GM12891 (cell line): ENCODE measurements at places on chromosomes 5 and 9.

GRCh38 chr9:81035171-81035570 lies 654.2 kb downstream of the TLE1 start:
- DNase-seq = no peak

DNA sequence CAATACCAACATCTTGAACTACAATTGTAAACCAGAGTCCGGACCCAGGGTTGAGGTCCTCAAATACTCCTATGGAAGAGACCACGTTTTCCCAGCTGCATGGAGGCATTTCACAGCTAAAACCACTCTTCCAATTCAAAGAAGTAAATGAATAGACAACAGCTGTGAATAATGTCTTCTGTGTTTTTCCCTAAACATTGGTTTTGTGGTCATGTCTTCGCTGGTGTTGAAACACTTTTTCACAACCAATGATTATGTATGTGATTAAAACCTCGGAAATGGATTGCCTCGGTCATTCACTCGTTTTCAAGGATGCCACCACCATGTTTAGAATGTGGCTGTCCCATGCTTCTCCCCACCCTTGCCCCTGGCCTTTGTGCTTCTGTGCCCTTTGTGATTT lies 9.4 kb upstream of the TENT4A start:
- no peak for DNase-seq

- DNase-seq = no peak
These were observed 129.0 kb downstream of the TLE4 start for GRCh38 chr9:79700607-79701360.

DNA sequence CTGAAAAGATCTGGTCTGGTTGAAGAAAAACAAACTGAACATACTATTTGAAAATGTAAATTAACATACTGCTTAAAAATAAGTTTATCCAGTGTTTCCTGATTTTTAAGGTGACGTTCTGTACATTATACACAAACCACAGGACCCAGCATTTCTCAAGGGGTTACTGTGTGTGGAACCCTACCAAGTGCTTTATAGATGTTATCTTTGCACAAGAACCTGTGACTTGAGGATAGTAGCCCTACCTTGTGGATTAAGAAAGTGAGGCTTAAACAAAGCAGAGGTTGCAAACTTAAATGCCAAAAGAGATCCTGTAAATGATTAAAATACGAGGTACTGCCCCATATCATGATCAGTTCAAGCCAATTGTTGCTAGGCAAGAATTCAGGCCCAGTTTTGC lies 4.7 kb downstream of the KLF9 start:
- DNase-seq = no peak

DNA sequence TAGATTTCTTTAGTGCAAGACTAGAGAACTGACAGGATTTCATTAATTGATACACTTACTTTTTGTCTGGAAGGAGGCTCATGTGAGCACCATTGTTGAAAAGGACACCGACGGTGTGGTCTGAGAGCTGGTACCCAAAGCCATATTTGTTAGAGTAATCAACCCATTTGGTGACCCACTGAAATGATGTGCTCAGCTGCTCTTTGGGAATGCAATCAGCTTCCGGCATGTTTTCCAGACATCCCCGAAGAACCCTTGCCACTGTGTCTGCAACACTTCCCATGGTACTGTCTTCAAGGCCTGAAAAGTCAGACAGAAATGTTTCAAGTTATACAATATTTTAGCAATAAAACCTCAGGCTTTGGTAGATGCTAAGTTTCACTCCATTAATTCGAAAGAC lies 4.4 kb downstream of the PLK2 start:
- no peak for DNase-seq

DNA sequence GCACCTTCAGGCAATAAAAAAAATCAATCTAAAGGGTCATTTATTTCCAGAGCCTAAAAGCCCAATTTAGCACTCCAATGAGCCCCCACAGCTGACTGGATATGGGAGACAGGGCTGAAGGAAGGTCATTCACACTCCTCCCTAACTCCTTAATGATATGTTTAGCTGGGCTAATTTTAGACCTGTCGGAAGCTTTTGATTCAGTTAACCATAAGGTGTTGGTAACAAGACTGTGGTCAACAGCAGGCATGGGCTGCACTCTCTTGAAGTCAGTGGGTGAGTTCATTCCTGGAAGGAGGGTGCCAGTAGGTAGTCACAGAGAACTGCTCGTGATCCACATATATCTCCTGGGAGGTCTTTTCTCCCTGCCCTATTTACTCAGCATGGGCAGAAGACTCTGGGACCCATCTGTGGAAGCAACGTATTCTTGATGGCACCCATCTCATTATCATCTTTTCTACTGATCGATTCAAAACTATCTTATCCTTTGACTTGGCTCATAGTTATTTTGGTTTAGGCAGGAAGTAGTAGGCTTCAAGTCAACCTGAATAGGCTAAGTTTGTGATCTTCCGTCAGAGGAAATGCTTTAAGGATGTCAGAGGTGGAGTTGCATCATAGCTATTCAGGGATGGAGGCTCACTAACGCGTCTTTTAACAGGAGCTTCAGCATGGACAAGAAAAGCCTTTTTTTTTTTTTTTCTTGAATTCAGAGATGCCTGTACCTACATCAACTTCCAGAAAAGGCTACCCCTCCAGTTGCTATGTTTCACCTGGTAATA lies 367.7 kb upstream of the SLC30A5 start:
- no peak for DNase-seq

DNA sequence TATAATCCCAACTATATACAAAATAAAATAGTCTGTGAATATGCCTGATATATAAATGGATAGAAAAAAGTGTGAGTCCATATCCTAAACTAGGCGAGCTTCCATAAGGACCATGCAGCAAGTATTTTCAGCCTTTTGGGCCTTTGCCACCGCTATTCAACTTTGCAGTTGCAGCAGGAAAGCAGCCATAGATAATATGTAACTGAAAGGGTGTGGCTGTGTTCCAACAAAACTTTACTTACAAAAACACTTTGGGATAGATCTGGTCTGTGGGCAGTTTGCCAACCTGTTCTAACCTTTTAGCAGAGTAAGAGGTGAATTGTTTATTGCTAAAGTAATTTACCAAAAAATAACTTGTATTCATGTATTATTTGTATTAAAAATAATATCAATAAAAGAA lies 127.8 kb upstream of the GPR151 start:
- no peak for DNase-seq

DNA sequence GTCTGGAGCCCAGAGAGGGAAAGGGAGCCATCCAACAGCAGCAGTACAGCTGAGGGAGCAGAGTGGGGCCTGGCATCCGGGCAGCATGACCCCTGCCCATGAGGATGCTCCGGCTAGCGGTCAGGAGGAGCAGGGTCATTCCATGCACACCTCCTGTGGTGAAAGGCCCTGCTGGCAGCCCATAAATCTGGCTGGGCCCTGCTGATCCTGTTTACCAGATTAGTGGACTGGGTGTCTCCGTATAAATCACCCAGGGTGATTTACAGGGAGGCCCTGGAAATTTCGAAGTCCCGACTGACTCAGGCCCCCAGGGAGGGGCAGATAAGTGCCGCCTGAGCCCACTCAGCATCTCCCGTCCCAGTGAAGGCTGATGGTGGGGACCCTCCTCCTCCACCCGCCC lies 117.6 kb upstream of the HAND1 start:
- DNase-seq = no peak

- no peak for DNase-seq
These were observed 65.0 kb downstream of the UGCG start for GRCh38 chr9:111961575-111961974.

DNA sequence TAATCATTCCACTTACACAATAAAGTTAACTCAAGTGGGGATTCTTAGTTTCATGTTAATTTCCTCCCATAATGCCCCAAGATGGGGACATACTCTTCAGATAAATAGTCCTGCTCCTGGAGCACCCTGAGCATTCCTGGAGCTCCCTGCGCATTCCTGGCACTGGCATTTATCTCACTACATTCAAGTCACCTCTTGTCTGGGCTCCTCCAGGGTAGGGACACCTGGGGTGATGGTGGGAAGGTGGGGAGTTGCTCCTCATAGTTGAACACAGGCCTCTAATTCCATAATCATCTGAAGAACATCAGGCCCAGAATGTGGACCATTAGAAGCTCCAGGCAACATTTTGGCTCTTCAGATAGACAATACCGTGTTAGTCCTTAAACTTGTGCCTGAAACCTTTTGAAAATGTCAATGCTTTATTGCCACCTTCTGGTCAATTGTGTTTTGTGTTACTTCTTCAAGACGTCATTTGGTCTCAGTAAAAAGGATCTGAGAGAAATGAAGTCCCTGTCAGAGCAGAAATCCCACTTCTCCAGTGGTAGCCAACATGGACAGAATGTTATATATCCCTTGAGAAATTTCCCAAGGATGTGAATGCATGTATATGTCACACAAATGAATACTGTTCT lies 14.2 kb upstream of the AGGF1 start:
- no peak for DNase-seq

- DNase-seq = no peak
These were observed 56.7 kb upstream of the RPS23 start for GRCh38 chr5:82334856-82335255.

- no peak for DNase-seq
These were observed 25.0 kb upstream of the PALM2AKAP2 start for GRCh38 chr9:109755040-109755439.

- no peak for DNase-seq
These were observed 6.6 kb downstream of the PDZD2 start for GRCh38 chr5:31645420-31646081.

GRCh38 chr9:94086486-94087345 lies 2.5 kb downstream of the PTPDC1 start:
- DNase-seq = no peak

GRCh38 chr5:55102348-55102747 lies at the start of gene GZMA:
TSS of gene GZMA (plus strand) at chr5:55102646. CDS start at chr5:55102683, 37 bp downstream.
- DNase-seq = no peak

DNA sequence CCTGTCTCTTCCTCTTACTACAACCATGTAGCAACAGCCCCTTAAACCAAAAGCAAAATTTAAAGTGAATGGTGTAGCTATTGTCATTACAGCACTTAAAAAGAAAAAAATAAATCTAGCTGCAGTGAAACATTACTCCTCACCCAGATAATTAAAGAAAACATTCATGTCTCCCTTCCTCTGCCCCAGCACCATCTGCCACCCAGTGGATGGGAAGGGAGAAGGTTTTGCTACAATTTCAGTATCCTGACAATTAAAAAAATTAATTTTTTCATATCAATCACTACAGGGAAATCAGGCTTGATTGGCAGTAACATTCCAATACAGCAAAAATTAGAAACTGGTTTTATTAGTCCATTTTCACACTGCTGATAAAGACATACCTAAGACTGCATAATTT lies 147.4 kb upstream of the PUM3 start:
- no peak for DNase-seq

GRCh38 chr9:135104761-135105160 lies 17.3 kb downstream of the OLFM1 start:
- no peak for DNase-seq

DNA sequence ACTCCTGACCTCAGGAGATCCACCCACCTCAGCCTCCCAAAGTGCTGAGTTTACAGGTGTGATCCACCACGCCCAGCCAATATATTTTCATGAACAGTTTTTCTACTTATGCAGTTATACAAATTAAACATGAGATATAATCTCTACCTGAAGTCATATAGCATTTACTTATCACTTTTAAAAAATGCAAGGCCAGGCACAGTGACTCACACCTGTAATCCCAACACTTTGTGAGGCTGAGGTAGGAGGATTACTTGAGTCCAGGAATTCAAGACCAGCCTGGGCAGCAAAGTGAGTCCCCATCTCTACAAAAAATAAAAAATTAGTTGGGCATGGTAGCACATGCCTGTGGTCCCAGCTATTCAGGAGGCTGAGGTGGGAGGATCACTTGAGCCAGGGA lies 164.7 kb upstream of the LHFPL2 start:
- no peak for DNase-seq

DNA sequence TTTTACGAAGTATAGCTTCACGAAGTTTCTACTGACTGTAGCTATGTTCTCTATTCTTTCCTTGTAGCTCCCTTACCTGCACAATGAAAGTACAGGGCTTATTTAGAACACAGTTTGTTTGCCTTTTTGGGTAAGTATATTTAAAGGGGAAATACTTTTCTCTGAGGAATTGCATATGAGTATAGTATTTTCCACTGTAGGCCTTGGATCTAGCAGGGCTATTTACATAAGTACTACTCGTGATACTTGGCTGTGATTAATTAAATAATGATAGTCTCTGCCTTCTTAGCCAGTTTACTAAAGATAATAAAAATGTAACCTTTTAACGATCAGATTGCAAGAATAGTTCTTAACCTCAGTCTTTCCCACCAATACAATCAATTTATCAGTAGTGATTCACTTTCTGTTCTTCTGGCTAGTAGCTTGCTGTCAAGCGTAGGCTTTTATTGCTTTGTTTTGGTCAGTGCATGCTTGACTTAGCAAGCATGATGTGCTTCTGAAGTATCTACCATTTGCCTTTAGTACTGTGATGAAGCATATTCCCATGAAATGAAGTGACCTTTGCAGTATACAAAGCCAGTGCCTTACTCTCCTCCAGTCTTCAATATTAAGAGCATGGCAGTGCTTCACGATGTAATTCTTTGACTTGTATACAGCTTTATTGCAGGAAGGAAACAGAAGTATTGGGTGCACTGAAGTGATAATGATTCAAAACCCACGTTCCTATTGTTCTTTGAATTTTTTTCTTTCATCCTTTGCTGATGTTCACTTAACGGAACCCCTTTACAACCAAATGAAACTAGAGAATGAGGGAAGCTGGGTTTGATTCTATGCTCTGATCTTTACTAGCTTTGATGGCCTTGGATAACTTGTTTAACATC lies 64.2 kb downstream of the SLC44A1 start:
- no peak for DNase-seq

GRCh38 chr9:503881-504852 lies 289.5 kb downstream of the DOCK8 start:
- DNase-seq = peak; percentile 87

DNA sequence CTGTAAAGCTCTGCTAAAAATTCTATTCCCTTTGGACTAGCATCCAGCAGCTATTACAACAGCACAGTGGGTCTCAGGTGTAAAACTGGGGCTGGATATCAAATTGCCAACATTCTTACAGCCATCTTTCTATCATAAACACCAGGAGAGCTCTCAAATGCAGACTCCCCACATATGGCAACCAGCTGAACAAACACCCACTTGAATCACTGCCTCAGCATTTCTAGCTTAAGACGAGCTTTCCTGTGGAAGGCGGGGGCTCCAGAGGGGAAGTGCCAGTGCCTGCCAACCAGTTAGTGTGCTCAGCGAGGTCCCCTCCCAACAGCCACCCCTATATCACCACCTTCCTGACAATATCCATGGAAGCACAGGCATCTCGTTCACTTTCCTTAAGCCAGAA lies 62.2 kb downstream of the IPPK start:
- no peak for DNase-seq

GRCh38 chr5:1729641-1730486 lies 69.8 kb downstream of the MRPL36 start:
- DNase-seq = peak; percentile 5
